ENCODE measurements at places on chromosomes 12 and 14.

DNA sequence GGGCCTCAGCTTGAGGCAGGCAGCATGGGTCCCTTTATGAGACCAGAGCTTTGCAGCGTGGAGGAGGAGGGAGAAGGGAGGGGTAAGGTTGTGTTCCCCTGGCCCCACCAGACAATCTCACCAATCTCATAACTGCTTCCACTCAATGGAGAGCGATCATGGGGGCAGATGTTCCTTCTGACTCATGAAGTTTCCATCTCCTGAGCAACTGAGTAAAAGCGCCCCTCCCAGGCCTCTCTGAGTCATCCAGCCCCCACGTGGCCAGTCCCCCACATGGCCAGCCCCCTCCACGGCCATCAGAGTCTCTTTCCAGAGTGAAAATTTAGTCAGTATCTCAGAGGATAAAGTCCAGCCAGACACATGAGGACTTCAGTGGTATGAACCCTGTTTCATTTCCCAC, 39.2 kb upstream of the PLXNC1 start:
- DNase-seq: peak; percentile 66

DNA sequence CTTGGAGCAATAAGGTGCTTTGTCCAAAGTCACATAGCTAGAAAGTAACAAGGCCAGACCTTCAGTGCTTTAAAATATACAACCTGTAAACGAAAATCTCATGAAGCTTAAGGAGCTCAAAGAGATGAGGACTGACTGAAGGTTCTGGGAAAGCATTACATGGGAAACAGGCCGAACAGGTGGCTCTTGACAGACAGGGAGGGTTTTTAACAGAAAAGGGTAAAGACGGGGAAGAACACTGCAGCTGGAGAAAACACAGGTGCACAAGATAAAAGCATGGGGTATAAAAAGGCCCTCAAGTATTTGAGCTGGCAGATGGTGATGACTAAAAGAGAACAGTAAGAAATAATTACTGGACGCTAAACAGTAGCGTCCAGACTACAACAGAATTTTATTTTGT, 257.2 kb downstream of the NELL2 start:
- no peak for DNase-seq

DNA sequence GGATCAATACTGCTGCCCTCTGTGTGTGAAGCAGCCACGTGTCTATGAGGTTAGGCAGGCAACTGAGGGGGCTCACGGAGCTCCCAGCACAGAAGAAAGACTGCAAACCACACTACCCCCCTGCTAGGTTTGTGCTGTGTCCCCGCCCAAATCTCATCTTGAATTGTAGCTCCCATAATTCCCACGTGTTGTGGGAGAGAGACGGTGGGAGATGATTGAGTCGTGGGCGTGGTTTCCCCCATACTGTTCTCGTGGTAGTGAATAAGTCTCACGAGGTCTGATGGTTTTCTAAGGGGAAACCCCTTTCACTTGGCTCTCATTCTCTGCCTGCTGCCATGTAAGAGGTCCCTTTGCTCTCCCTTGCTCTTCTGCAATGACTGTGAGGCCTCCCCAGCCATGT, 68.6 kb downstream of the ACTN1 start:
- peak; percentile 16 for DNase-seq

DNA sequence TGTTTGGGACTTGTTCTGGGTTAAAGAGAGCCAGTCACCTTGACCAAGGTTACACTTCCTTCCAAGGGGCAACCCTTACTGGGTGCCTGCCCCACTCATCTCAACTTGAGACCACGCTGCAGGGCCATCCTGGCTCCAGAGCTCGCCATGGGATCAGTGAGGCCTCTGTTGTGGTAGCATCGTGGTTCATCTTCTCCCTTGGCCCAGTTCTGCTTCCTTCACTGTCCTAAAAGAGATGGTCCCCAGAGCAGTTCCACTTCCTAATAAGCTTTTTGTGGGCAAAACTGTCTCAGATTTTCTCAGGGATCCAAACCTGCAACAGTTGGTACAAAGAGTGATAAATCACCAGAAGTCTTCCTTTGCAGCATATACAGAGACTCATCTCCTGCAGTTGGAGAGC, 165.9 kb upstream of the TMEM260 start:
- DNase-seq: no peak

DNA sequence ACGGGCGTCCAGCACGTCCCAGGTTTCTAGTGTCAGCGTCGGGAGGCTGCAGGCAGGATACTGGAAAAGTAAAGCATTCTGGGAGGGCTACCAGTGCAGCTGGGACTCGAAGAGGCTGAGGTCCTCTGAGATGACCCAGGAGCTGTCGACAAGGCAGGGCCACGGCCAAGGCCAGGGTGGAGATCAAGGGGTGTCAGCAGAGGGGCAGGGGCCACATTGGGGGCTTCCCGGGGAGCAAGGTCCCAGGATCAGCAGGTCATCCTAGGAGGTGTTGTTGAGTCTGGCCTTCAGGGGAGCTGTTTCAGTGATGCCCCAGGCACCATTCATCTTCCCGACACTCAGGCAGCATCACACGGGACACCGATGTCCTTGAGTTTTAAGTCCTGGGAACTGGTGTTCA, 377.8 kb upstream of the SFSWAP start:
- no peak for DNase-seq

- DNase-seq: no peak
Observed at GRCh38 chr14:88181072-88181471, 142.0 kb downstream of the KCNK10 start.

DNA sequence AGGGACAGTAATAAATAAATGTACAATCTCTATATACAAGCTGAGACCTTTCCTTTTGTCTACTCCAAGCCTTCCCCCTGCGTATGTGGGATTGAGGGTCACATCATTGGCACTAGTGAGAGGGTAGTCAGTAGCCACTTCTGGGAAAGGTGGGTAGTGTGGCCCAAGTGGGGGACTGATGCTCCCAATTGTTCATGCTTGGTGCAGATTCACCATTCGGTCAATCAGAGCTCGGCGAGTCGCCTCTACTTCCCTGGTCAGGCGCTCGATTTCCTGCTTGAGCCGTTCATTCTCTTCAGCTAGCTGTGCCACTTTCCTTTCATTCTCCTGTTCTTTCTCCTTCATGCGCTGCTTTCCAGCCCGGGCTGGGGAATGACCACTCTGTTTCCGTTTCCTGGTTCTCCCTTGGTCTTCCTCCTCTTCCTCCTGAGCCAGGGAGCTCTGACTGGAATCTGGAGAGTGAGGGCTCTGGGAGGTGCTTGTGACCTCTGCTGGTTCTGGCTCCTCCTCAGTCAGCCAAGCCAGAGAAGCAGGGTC, 3.6 kb downstream of the DDIT3 start:
- no peak for DNase-seq

DNA sequence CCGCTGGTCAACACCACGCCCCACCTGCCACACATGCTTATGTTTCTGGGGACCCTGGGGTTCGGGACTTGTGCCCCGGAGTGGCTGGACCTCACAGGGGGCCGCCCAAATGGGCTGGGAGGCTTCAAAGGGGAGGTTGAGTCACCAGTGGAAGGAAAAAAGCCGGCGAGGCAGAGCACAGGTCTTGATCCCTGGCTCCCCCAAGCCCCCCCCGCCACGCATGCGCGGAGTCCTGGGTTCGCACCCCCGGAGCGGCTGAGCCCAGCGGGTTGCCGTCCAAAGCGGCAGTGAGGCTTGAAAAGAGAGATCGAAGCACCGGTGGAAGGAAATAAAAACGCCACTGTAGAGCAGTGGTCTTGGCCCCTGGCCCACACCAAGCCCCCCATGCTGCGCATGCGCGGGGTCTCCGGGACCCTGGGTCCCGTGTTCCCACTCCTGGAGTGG, 313.5 kb downstream of the ALG10 start:
- no peak for DNase-seq

GRCh38 chr12:56377310-56377988, 14.8 kb upstream of the APOF start:
- DNase-seq: peak; percentile 44

- DNase-seq: no peak
Observed at GRCh38 chr14:100127853-100128455, 31.5 kb downstream of the DEGS2 start.

DNA sequence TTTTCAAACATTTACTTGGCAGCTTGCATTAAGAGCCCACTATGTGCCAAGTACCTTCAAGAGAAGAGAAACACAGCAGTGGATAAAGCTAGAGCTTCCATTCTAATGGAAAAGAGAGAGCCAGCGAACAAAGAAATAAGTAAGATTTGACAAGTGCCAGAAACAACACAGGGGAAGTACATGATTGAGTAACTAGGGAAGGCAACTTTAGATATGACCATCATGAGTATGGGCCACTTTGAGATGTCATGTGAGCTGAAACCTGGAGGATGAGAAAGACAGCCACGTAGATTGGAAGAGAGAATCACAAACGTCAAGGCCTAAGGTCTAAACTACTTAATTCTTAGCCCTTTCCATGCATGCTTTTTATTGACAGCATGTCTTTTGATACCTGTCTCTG, 121.4 kb downstream of the ITPR2 start:
- peak; percentile 53 for DNase-seq

GRCh38 chr12:71222436-71222835, 64.6 kb upstream of the TSPAN8 start:
- no peak for DNase-seq

DNA sequence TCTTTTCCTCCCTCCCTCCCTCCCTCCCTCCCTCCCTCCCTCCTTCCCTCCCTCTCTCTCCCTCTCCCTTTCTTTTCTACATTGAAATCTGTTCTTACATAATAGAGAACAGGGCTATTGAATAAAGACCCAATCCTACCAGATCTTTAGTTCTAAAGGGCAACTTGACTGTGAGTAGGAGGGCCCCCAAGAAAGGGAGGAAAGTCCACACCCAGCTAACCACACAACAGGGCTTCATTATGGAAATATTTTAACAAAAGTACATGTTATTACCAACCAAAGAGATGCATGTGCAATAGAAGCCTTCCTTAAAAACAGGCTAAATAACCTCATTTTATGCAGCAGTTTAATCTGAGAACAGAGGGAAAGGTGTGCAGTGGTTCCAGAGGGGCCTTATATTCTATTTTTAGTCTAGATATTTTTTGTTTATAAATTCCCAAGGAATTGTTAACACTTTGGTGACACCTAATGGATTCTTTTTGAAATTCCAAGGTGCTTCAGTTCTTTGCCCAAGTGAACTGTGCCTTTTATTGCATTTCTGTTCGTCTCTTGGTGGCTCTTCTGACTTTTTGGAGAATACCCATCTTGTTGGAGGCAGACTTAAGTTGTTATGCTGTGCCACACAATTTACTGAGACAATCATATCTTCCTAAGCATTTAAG, 63.0 kb downstream of the GNS start:
- peak; percentile 35 for DNase-seq

DNA sequence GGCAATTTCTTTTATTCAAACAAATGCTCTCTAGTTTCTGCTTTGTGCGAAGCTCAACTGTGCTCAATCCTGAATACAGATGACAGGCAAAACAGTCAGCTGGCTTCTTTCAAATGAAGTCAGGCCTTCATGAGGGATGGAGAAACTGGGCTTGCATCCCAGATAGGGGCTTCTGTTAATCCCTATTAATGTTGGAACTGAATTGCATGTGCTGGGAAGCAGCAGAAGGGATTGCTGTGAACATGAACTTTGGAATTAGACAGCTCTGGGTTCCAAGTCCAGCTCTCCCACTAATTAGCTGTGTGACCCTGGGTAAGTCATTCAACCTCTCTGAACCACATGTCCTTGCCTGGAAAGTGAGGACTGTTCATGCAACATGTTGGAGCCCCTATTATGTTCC, 21.1 kb upstream of the CORO1C start:
- DNase-seq: peak; percentile 73

DNA sequence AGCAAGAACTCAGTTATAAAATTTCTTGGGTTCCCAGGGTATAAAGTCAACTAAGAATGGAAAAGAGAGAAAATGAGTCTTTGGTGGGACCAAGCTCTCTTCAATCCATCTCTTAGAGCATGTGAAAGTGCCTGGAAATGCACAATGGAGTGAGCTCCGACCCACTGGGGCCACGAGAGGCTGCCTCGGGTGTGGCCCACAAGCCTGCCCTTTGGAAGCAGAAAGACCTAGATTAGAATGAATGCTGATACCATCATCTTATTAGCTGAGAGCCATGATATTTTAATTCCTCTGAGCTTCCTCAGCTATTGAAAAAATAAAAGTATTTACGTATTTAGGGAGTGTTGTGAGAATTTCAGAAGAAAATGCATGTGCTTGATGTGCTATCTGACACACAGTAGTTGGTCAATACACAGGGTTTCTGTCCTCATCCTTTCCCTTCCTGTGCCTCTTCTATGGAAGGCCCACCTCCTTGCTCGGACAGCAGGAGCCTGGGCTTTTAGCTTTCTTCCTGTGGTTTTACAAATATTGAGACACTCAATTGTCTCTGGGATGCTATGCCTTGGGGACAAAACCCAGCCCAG, 42.5 kb downstream of the VDR start:
- no peak for DNase-seq

DNA sequence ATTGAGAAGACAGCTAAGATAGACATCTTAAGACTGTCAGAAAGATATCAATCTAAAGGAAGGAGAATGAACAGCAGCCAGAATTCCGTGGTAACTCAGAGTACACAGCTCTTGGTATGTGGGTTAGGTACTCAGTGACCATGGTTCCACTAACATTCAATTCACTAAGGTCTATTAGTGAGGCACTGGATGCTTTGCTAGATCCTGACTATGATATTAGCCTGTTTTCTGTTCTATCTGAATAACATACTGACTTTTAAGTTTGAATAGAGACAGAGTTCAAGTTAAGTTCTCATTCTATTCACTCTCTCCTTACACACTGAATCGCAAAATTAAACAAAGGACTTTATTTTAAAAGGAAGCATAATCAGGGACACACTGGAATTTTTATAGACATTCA, 106.4 kb downstream of the PRKD1 start:
- no peak for DNase-seq

DNA sequence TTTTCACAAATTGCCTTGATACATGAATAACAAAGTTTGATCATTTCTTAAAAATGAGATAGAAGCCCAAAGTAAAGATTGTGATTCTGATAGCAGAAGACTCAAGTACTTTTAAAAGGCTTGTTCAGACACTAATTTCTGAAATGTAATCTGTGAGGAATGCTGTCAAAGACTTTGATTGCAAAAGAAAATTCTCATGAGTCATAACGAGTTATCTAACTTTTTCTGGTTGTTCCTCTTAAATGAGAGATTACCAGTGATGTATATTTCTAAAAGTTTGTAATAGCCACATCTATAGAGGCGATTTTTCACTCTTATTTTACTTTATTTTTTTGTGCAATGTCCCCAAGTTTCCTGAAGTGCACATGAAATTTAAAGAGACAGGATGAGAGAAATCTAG, 7.0 kb downstream of the PYGL start:
- DNase-seq: peak; percentile 84

- DNase-seq: peak; percentile 100
Observed at GRCh38 chr12:104219361-104219892, 3.8 kb downstream of the TXNRD1 start.

- DNase-seq: peak; percentile 12
Observed at GRCh38 chr14:32047791-32048190, 29.3 kb upstream of the ARHGAP5 start.

DNA sequence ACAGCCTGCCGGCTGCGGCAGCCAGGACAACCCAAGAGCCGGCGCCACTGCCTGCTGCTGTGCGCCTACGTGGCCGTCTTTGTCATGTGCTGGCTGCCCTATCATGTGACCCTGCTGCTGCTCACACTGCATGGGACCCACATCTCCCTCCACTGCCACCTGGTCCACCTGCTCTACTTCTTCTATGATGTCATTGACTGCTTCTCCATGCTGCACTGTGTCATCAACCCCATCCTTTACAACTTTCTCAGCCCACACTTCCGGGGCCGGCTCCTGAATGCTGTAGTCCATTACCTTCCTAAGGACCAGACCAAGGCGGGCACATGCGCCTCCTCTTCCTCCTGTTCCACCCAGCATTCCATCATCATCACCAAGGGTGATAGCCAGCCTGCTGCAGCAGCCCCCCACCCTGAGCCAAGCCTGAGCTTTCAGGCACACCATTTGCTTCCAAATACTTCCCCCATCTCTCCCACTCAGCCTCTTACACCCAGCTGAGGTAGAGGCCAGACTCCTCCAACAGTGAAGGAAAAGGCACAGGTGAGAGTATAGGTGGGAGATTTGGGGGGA, 10.3 kb downstream of the ZBTB39 start:
- no peak for DNase-seq
